ENCODE measurements at places on chromosomes 6 and 20.

DNA sequence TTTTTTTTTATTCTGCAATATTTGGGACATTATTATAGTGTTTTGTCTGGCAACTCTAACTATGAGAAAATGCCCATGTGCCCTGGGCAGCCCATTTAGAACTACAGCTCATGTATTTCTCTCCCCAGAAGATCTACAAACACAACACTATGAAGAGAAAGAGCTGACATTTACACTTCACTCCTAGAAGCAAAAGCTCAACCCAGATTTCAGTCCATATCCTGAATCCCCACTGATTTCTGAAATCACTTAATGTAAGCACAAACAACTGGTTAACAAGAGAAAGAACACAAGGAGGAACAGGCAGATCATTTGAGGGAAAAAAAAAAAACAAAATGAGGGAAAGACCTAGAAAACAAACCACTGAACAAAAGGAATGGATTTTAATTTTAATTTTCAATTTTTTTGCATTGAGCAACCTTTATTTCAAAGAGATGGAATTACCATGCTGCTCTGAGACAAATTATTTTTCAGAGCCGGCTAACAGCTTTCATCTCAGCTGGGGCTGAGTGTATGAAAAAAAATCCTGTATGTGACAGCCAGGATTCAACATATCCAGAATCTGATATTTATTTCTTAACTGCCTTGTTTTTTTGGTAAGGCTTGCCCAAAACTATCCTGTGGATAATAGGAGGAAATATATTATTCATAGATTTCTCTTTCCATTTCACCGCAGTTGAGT is 32.5 kb downstream of the KIAA0319 start:
- no peak for DNase-seq

- DNase-seq: peak; percentile 92
These were observed 21.0 kb downstream of the PPARD start for GRCh38 chr6:35363293-35363750.

DNA sequence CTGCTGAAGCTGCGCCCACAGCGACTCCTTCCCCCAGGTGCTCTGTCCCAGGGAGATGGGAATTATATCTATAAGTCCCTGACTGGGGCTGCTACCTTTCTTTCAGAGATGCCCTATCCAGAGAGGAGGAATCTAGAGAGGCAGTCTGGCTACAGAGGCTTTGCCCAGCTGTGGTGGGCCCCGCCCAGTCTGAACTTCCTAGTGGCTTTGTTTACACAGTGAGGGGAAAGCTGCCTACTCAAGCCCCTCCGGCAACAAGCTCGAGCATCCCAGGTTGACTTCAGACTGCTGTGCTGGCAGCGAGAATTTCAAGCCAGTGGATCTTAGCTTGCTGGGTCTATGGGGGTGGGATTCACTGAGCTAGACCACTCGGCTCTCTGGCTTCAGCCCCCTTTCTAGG is 152.5 kb upstream of the MAP3K7 start:
- DNase-seq: no peak

- peak; percentile 89 for DNase-seq
These were observed 159.9 kb upstream of the TOP1 start for GRCh38 chr20:40868551-40869217.

- peak; percentile 49 for DNase-seq
These were observed 34.6 kb upstream of the TMEM244 start for GRCh38 chr6:129895692-129896091.

- no peak for DNase-seq
These were observed 2.9 kb upstream of the GZF1 start for GRCh38 chr20:23358923-23359593.

DNA sequence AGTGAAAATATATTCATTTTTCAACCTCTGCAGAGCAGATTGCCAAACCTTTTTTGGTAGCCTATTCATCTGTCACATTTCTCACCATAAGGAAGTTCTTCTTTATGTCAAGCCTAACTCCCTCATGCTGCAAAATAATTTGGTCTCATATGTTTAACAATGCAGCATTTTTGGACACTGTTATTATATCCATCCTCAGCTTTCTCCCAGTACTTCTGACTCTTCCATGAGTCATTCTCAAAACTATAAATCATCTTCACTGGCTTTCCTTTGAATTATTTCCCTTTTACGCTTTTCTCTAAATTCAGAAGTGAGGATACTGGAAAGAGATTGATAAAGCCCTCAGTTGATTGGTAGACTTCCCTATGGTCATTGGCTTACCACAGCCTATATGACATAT is 192.2 kb downstream of the TPBG start:
- DNase-seq: peak; percentile 4

Measured in iris pigment epithelial cell (primary cell).